COLO829 (cell line): ENCODE measurements at places on chromosomes 1 and 21.
A peak's percentile ranks its signal among the peaks of the same experiment; 100 is the strongest.

DNA sequence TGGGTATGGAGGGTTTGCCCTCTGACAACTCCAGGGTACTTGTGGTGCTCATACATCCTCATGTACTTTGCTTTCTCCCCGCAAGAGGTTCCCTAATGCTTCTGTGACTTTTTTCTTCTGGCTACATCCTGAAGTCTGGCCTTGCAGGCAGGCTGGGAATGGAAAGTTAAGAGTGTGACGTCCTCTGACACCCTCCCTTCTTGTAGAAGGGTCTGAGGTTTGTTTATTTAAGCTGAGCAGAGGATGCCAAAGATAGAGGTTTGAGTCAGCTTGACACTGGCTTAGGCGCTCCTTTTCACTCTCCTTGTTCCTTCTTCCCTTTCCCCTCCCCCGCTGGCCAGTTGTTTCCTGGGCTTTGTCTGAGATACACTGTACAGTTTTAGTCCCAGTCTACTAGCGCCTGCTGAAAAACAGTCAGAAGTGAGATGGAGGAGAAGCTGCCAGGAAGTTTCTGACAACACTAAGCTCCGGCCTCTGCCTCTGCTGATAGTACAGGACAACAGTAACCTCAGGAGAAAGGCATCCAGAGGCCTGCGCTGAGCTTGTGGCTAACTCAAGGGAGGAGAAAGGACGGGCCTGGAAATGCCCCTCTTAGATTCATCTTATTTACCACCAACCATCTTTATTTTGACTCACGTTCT, at the start of gene MACF1:
MACF1 (plus strand) TSS at position 255 of the 641 bp plus-strand sequence; CDS start at position 583, 328 bp downstream.
- no peak for DNase-seq

DNA sequence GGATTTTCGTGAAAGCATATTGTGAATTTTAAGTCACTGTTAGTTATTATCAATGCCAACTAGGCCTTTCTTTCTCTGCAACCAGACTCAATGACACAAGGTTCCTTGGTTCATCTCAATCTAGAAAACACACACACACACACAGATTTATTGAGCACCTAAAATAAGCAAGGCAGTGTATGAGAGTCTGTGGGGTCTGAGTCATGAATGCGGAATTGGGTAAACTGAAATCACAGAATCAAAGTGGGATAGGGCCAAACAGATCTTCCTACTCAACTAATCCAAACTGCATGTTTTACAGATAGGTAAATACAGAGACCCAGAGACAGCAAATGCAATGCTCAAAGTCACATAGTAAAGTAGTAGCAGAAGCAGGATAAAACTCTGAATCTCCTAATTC, 48.5 kb upstream of the NRDC start:
- DNase-seq = no peak

DNA sequence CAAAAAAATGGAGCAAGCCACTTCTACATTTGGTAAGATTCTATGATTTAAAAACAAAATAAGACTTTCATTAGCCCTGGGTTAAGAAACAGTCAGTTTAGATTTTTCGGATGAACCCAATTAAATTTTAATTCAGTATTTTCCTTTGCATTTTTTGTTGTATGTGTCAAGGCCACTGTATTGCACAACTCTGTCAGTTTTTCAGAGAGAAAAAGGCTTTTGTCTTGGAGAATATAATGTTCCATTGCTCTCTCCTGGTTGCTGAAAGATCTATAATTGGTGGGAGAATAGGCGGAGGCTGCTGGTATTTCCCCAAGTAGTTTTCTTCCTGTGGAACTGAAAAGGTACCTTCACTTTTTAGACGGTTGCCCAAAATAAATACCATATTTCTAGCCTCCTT, 84.6 kb downstream of the NEGR1 start:
- no peak for DNase-seq

DNA sequence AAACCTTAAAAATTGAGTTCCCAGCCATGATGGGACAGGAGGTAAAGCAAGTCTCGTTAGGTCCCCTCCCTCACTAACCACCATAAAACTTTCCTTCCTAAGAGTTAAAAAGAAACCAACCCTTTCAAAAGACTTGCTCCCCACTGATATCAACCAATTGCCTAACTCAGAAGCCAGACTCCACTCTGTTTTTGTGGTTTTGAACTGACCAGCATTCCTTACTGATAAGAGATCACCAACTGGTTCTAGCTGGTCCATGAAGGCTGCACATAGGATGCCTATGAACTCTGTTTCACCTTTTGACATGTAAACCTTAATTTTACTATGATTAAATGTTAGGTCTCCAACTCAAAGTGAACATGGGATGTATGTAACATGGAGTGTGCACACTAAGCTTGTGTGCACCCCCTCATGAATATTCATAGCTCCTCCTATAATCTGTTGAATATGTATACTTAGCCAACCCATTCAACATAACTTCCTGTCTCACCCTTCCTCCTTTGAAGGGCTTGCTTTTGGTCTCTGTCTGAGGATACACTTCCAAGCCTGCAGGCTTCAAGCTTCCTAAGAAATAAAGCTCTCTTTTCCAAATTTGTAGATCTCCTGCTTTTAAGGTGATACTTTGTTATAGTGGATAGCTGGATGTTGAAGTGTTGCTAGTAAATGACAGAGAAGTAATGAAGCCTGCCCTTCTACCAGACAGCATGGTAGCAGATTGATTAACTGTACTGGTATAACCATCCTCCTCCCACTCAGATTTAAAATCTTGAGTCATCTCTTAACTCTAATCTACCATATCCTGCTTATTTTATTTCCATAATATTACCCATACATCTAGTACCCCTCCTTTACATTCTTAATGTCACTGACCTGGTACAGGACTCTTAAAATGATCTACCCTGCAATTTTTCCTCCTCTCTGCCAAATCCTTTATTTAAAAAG, 95.6 kb downstream of the ZNF644 start:
- DNase-seq = no peak

DNA sequence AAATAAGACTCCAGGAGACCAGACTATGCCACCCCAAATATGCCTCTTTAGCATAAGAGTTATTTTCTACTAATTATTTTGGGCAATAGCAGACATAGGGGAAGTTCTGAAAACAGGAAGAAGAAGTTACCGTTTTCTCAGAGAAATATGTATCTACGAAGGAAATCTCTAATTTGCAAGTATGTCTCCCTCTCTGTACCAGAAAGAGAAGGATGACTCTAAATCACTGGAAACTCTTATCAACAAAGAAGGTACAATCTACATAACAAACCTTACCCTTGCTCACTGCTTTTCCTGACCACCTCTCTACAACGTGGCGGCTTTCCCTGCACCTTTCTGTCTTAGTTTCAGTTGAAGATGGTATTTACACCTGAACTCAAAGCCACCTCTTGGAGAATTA, 49.0 kb downstream of the OMA1 start:
- no peak for DNase-seq

DNA sequence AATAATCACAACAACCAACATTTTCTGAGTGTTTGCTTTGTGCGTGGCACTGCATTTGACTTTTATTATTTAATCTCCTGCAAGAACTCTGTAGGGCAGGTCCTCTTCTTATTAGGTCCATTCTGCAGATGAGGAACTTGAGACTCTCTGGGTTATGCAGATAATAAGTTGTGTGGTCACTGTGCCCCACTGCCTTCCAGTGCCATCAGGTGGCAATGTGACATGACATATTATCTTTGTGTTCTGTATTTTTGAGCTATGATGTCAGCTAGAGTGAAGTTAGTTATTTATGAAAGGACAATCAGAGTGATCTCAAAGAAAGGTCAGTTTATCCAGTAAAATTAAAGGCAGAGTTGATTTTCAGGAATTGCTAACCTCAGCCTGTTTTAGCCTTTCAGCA, 196.0 kb downstream of the FMN2 start:
- peak; percentile 48 for DNase-seq

- DNase-seq = no peak
Measured at GRCh38 chr1:182650678-182651338, 33.6 kb downstream of the RGS8 start.

GRCh38 chr1:14138135-14138506, 438.1 kb downstream of the PRDM2 start:
- no peak for DNase-seq

DNA sequence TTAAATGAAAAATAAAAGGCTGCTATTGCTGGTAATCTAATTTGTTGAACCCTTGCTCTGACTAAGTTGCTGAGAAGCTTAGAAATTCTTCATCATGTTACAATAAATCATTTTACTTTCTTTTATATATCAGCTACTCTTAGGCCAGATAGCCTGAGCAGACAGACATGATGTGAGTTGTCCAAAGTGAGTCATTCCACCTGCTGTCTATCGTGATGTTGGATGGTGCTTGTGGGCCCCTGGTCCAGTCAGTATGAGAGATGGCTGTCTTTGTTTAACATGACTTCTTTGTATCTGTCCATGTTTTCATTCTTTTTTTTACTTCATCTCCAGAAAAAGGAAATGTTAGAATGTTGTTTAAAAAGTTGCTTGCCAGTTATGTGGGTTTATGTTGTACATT, 188.8 kb downstream of the ADGRL2 start:
- no peak for DNase-seq

GRCh38 chr21:15063814-15064575, 805 bp downstream of the NRIP1 start:
- no peak for DNase-seq
